Occipital lobe (tissue), 3 donors: ENCODE measurements at places on chromosomes 12 and 14.

DNA sequence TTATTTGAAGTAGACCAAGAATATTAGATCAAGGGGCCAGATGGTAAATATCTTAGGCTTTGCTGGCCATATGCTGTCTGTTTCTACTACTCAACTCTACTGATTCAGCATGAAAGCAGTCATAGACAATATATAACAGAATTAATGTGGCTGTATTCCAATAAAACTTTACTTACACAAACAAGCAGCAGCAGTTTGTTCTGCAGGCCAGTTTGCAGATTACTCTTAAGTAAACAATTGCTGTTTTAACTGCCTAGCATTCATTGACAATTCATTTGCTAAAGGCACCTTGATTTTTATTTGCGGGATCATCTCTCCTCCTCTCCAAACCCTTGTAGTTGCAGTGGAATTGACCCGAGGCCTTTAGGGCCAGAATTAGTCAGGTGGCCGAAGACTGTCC lies 94.1 kb upstream of the GARIN6 start:
- no peak for DNase-seq

DNA sequence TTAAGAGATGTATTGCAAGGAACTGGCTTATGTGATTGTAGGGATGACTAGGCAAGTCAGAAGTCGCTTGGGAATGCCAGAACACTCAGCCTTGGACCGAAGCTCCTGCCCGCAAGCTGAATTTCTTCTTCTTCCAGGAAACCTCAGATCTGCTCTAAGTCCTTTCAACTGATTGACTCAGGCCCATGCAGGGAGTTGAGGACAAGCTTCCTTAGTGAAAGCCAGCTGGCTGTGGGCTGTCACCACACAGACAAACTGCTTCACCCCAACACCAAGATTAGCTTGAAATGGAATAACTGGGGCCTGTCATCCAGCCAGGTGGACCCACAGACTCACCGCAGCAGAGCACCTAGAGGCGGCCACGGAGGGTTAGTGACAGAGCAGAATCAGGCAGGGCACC lies 24.7 kb downstream of the BDKRB2 start:
- no peak for DNase-seq

GRCh38 chr12:51339750-51340149 lies 6.7 kb downstream of the CELA1 start:
- DNase-seq: no peak

DNA sequence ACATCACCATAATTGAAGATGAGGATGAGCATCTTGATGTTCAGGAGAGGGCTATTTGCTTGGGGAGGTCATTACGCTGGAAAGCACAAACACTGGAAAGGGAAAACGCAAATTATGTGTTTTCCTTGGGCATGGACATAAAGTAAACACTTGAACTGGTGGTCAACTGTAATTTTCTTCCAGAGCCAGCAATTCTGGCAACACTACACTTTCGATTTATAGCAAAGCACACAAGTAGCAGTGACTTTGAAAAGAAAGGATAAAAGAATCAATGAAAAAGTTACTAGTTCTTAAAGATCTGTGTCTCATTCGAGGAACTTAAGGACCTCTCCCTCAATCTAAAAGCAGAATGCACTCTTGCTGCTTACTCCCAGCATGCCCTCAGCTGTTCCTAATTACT lies 2.2 kb downstream of the CLEC14A start:
- no peak for DNase-seq

DNA sequence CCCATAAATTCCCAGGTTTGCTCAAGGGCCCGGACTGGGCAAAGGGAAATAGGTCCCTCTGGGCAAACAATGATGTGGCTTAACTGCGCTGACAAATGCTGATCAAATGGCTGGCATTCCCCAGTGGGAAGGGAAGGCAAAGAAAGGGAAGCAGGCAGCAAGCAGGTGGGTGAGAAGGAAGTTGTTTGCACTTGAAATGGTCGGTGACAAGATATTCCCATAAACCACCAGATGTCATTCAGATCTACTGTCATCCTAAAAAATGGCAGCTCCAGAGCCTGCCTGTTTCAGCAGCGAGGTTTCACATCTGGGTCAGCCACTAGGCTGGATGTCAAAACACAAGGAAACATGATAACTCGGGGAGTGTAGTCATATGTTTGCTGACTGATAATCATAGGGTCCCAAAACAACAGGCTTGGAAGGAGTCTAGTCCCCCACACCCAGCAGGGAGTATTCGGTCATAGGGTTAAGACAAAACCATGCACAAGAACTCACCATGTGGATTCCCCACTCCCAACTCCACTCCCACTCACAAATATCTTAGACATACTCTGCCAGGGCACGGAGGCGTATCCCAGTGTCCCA lies 37.9 kb upstream of the MDM1 start:
- DNase-seq: no peak

DNA sequence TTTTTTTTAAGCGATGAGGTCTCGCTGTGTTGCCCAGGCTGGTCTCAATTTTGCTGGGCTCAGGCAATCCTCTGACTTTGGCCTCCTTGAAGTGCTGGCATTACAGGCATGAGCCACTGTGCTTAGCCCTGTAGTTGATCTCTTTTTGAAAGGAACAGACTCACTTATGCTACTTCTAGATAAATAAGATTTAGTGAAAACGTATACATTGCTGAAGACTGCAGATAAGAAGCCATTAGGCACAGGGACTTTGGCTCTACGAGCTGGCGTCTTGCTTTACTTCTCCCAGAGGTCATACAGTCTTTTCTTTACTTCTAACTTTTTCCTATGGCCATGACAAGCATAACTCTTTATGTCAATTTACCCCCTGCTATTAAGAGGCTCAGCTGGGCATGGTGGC lies 9.4 kb downstream of the PTGR2 start:
- DNase-seq: no peak
